ENCODE measurements at places on chromosomes 16 and 17.

GRCh38 chr17:50128441-50129352, 1.3 kb downstream of the SAMD14 start:
- no peak for DNase-seq

GRCh38 chr17:37392024-37392590, 14.5 kb downstream of the ACACA start:
- peak; percentile 91 for DNase-seq

DNA sequence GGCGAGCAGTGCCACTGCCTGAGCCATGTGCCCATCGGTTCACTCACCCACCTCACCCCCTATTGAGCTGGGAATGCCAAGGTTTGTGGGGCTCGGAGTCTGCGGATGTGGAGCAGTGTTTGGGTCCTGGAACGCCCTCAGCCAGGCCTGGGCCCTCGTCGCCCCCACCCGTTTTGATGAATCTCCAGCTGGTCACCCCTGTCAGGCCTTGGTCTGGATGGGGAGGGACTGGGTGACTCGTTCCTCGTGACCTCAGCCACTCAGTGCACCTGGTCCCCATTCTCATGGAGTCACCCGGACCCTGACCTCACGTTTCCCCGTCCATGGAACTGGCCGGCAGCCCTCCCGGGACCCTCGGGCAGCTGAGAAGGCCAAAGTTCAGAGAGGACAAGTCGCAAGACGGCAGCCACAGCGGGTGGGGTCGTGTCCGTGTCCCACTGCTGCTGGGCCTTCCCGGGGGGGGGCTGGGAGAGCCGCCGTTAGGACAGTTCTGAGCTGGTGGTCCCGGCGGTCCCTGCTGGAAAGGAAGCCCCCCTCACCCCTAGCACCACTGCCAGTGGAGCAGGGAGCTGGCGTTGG, 23.2 kb downstream of the GSE1 start:
- DNase-seq = no peak

GRCh38 chr16:1785846-1786170, 3.0 kb downstream of the NUBP2 start:
- no peak for DNase-seq

GRCh38 chr16:9139965-9140364, 48.5 kb downstream of the HAPSTR1 start:
- DNase-seq = peak; percentile 34
